ENCODE measurements at places on chromosomes 5 and 9.

- DNase-seq: no peak
These were observed 16.0 kb upstream of the ZBTB43 start for GRCh38 chr9:126788634-126789349.

- no peak for DNase-seq
These were observed 11.6 kb downstream of the NDST1 start for GRCh38 chr5:150519560-150519945.

DNA sequence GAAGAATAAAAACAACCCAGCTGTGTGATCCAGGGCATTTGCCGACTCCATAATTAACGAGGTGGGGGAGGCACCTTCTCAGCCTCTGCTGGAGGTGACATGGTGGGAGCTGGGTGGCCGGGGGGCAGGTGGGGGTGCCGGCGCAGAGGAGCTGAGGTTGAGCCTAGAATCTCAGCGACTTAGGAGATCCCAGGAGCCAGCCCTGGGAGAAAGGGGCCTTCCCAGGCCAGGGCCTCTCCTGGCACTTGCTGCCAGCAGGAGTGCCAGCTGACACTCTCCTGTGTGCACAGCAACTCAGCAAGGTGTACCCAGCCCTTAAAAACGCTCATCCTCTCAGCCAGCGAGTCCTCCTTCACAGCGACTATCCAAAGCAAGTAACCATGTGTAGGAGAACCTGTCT, 62.8 kb upstream of the FCN1 start:
- DNase-seq: no peak

DNA sequence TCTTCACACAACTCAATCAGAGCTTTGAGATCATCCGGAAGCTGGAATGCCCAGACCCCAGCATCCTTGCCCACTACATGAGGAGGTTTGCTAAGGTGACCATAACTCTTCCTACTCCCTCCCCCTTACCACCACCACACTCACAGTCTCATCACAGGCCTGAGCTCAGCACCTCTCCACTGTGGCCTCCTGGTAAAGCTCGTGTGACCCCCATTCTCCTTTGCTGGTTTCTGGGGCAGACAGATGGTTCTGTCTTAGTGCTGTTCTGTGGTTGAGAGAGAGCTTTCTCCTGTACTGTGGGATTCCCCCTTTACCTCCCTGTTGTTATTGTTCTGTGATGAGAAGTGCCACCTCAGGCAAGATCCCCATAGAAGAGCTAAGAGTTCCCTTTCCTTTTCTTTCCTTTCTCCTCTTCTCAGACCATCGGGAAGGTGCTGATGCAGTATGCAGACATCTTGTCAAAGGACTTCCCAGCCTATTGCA, 92.7 kb upstream of the RUSC2 start:
- no peak for DNase-seq

GRCh38 chr5:61409568-61409967, 77.5 kb downstream of the ZSWIM6 start:
- DNase-seq: no peak

GRCh38 chr9:29548436-29548835, 1975.2 kb upstream of the C9orf72 start:
- no peak for DNase-seq

GRCh38 chr5:117455236-117456233, 880.9 kb upstream of the SEMA6A start:
- DNase-seq: no peak

DNA sequence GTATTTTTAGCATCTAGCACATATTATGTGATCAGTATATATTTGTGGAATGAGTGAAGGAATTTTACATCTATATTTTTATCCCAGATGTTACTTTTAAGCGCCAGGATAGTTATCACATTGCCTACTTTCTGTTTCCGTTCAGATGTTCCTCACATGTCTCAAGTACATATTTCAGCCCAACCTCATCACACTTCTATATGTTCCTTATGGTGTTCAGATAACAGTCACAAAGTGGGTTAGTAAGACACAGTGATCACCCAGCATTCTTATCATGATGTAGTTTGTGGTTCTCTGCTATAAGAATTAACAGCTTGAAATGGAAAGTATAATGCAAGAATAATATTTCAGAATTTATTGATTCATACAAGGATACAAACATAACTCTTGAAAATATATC, 170.0 kb upstream of the RASA1 start:
- DNase-seq: no peak

DNA sequence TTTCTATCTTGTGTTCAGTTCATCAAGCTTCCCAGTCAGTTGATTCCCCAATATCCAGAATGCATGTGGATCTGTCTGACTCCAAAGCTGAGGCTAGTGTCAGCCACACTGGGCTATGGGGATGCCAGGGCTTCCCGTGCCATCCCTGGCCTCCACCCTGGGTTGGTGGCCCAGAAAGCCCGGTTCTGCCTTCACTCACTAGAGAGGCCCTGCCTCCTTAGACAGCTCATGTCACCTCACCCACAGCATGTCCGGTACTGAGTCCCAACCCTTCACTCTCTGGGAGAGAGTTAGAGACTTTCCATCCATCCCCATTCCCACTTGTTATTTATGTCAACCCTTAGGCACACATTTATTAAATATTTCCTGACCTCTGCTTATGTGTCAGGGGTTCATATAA, 119.5 kb upstream of the GPR151 start:
- DNase-seq: no peak

- no peak for DNase-seq
These were observed 184.2 kb downstream of the DMAC1 start for GRCh38 chr9:7615344-7615743.

DNA sequence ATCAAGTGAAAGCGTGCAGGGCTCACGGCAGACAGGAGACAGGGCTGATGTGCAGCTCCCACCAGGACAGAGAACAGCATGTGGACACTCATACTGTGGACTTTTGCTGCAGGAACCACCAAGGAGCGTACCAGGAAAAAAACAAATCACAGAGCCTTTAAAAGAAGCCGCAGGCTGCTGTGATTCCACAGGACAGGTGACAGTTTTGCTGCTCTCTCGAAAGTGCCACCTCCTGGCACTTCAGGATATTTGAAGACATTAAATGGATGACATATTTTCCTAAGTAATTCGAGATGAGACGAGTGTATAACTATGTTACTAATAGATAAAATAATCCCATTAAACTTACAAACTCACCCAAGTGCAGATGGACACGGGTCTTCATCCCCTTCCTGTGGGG, 29.3 kb downstream of the ZDHHC11 start:
- no peak for DNase-seq

DNA sequence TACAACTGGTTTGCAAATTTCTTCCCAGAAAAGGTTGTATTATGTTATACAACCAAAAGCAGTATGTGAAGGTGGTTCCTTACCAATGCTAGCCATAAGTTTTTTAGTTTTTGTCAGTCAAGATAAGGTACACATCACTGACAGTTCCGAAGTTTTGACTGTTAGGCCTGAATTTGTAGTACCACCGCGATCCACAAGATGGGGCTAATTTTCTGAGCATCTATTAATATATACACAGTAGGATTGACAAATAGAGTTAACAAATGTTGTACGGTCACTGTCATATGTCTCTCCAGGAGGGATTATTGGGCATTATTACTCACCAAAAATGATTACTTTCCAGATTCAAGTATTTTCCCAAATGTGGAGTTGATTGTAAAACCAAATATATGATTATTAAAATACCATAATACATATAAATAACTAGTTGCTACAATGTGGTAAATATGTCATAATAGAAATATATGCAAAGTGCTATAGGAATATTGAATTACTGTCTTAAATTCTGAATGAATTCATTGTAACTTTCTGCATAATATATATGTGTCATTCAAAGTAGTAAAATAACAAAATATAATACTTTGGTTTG, 28.4 kb upstream of the LRRC19 start:
- DNase-seq: no peak

- no peak for DNase-seq
These were observed 206.5 kb downstream of the PAX5 start for GRCh38 chr9:36827593-36827992.

GRCh38 chr9:14923701-14924100, 13.5 kb upstream of the FREM1 start:
- no peak for DNase-seq

DNA sequence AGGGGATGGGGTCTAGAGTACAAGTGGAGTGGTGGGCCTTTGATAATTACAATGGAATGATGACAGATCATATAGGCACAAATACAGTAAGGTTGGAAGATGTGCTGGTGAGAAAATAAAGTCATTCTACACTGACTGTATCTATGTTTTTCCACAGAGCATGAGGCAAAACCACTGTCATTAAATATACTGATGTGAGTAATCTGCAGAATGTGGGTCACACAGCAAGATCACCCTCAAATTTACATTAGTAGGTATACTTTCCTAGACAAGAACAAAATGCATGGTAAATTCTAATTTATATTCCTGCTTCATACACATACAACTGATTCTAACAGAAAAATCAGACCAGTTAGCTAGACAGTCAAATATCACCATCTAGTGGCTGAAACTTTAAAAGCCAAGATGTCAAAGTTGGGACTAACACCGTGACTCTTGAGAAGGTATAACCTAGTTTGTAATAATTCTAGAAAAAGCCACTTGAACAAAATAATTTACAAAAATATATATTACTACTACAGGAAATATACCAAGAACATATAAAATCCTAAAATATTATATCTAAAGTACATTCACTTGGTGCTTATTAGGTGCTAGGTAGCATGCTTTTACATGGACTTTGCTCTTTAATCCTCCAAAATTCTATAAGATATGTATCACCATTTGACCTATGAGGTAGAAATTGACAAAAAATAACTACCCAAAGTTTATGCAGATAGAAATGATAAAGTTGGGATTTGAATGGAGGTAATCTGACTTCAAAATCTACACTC, 19.5 kb downstream of the TTC33 start:
- DNase-seq: no peak

GRCh38 chr5:115458416-115458815, 86.2 kb downstream of the FEM1C start:
- DNase-seq: no peak

- no peak for DNase-seq
These were observed 85.6 kb downstream of the GADD45G start for GRCh38 chr9:89690334-89690912.

DNA sequence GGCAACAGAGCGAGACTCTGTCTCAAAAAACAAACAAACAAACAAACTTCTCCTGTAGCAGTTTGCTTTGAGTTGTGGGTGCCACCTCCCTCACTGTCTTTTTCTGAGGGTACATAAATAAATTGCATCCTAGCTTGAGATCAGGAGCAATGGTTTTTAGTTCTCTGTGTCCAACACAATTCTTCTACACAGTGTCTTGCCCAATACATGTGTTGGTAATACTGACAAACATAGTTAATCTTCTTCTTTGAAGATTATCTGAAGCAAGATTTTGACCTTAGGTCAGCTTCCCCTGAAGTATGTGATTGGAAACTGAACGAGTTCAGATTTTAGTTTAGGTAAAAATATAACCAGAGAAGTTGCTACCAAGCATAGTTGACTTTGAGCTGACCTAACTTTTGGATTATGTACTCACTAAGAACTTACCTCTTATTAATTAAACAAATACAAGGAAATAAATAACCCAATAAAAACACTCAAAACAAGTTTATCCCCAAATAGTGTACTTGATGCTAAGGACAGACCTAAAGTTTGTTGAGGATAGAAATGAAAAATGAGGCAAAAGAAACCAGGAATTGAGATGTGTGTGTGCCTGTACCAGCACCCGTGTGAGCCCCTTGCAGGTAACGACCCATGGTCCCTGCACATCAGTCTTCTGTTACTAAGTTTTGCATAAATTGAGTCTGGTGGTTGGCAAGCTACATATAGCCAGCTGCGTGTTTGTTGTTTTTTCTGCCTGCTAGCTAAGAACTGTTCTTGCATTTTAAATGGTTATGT, 16.2 kb downstream of the TJP2 start:
- no peak for DNase-seq

- DNase-seq: no peak
These were observed 171.9 kb downstream of the GAPVD1 start for GRCh38 chr9:125433461-125434011.

DNA sequence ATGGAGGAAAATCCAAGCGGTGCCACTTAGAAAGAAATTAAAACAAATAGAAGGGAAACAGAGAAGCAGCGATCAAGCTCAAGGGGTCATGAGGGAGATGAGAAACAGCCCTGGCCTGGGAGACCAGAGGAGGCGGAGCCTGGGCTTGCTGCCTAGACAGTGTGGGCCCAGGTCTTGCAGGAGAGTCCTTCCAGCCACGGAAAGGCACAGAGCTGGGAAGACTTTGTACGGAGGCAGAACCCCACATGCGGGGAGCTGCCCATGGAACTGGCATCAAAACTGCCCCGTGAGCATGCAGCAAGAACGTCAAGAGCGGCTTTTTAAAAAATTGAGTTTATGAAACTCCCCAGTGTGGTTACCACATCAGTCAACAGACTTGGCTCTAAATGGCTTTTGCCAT, 119.4 kb downstream of the IRX1 start:
- no peak for DNase-seq

DNA sequence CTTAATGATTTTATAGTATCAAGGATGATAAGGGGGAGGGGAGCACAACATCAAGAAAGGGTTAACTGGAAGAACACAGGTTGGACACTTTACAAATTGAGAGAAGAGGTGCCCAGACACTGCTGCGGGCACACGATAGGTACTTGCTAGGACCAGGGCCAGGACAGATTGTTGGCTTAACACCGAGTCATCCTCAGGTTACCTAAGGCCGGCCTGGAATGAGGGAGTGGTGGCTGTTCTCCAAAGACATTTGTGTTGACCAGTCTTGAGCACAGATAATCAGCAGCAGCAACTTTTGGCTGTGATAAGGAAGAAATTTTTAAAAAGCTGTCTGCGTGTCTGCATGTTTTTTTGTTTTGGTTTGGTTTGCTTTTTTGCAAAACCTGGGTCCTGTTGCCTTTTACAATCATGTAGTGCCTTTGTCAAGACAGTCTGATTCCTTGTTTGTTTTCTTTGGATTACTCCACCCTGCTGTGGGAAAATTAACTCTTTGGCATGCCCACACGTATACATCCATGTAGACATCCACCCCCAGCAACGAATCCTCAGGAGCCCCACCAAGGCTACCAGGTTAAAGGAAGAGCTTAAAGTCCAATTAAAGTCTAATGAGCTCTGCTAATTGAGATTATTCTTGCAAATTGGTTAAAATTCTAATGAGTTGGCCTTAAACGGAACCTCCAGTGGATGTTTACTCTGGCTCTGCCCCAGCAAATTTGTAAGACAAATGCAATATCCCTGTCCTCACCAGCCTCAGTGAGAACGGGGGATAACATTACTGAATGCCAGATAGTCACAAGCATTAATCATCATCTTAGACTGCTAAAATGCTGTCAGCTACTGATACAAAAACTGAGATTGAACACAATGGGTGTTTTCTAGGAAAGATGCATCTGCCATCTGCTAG, 382.3 kb downstream of the ACTL7B start:
- no peak for DNase-seq
